ENCODE measurements at places on chromosomes 12 and 14.

DNA sequence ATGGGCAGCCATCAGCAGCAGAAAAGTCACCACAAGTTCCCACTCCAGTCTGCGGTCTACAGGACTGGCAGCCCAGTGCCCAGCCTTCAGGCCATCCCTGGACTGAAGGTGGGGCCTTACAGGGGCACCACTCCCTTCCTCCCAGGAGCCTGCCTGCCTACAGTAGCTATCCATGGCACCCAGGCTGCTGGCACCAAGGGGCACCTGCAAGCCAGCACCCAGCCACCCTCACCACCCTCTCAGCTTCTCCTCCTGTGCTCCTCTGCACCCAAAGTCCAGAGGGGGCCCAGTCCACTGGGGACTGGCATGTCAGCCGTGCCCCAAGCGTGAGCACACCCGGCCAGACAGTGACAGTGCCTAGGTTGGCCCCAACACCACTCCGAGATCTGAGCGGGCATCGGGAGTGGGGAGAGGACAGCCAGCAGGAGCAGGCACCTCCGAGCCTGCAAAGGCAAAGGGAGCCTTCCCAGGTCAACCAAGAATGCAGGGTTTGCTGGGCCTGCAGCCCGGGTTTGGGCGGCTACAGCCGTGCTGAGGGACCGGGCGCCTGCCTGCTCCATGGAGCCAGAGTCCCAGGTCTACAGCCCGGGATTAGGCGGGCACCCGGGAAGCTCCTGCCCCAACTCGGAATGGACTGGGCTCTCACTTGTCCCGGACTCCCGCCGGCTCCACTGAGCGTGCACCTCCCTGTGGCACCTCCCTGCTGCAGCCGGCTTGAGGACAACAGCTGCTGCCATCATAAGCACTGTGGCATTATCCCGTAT is 8.1 kb upstream of the OR6C65 start:
- no peak for DNase-seq

DNA sequence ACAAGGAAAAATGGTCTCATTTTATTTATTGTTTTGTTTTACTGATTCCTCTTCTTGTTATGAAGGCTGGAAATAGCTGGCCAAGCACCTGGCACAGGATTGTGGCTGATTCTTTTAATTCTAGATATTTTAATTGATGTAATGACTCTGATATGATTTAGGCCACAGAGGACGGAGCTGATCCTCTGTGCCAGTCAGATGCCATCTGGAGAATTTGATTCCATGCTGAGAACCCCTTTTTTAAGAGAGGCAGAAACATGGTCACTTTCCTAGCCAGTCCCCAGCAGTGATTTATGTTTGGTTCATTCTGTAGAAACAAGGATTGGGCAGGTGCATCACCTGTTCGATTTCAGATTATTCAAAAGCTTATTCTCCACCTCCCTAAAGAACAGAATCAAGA is 77.6 kb downstream of the STAB2 start:
- DNase-seq, result no peak

- no peak for DNase-seq
These were observed 111.4 kb downstream of the CRACR2A start for GRCh38 chr12:3641428-3642018.

GRCh38 chr14:87944987-87945604 is 47.9 kb downstream of the GALC start:
- peak; percentile 66 for DNase-seq

- DNase-seq, result no peak
These were observed 247.4 kb downstream of the EFCAB11 start for GRCh38 chr14:89707086-89707485.

DNA sequence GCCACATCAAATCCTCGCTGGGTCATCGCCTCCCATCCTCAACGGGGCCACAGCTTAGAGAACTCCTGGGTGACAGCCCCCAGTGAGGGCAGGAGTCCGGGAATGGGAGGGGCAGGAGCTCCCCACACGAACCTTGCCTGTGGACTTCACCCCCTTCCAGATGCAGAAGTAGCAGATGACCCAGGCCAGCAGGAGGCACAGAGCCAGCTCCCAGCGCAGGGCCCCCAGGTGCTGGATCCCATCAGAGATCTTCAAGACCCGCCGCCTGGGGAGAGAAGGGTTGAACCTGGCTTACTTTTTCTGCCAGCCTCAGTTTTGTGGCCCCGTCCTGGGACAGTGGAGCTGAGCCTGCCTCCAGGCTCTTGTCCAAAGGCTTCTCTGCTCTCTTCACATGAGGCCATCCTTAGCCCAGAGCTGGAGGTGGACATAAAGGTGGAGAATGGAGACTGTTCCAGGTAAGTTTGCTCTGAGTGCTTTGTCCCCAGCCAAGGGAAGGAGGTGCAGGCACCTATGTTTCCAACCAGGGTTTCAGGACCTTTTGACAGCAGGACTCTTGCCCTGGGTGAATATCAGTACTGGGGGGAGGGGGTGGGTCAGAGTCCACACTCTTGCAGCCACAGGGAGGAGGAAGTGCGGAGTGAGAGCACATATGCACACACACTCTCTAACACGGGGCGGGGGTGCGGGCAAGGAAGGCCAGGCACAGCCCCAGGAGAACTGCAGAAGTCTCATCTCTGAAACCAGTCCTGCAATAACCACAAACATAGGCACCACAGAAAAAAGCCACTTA is 23.3 kb upstream of the SLC6A12 start:
- DNase-seq, result no peak

DNA sequence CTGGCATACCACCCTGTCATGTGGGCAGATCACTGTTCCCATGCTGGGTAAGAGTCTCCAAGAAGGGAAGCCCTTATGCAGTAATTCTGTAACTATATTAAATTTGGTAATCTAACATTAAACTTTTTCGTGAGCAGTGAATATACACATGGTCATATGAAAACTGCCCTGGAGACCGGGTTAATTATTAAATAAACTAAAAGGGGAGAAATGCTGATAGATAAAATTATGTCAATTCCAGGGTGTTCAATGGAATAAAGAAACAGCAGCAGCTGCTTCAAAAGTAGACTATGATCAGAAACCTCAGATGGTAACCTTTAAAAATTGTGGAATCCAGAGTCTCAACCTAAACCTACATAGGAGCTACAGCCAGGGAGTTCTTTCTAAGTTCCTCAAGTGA is 100.0 kb downstream of the PAWR start:
- no peak for DNase-seq

DNA sequence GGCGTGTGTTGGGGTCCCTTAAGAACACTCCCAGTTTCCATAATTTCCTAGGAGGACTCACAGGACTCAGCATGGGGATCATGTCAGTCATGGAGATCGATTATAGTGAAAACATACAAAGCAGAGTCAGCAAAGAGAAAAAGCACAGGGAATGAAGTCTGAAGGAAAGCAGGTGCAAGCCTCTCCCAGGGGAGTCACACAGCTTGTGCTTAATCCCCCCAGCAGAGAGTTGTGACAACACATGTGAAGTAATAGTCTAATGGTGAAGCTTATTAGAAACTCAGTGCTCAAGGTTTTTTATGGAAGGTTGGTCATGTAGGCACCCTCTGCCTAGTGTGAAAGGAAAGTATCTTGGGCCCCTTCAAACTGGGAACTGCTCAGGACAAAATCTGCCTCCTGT is 149.0 kb upstream of the SEL1L start:
- DNase-seq, result peak; percentile 50

DNA sequence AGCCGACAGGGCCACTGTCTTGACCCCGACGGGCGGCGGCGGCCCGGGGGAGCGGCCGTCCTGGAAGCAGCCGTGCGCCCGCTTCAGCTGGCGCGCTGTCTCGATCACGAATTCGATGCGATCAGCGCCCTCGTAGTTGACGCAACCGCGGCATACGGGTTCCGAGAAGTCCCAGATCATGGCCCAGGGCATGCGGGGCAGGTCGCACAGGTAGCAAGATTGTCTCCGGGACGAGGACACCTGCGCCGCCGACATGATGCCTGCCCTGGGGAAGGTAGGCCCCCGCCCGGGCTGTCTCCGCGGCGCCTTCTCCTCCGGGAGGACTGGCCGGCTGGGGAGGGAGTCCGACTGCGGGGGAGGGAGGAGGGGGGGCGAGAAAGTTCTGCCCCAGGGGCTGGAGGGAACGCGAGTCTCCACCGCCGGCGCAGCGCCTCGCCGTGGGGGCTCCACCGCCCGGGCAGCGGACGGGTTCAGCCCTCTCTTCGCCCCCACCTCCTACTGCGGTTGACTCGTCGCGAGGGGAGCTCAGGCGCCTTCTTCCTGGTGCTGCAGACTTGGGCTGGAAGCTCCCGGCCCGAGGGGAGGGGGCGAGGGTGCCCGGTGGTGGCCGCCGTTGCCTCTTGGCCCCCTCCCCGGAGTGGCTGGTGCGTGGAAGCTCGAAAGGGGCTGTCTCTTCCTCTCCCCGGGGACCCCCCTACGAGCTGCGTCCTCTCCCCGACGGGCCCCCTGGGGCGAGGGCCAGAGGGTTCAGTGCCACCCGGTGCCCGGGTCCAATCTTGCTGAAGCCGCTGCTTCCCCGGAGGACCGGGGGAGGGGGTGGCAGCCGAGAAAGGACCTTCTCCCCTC is 747 bp downstream of the IRF2BPL start:
- peak; percentile 35 for DNase-seq

- DNase-seq, result peak; percentile 56
These were observed 2.4 kb upstream of the NAB2 start for GRCh38 chr12:57086493-57087009.

- no peak for DNase-seq
These were observed 77.0 kb upstream of the FOXN3 start for GRCh38 chr14:89493877-89494634.

- no peak for DNase-seq
These were observed 193.6 kb downstream of the BCL11B start for GRCh38 chr14:99078426-99078825.

- no peak for DNase-seq
These were observed 5.4 kb downstream of the PLBD1 start for GRCh38 chr12:14562279-14562678.

DNA sequence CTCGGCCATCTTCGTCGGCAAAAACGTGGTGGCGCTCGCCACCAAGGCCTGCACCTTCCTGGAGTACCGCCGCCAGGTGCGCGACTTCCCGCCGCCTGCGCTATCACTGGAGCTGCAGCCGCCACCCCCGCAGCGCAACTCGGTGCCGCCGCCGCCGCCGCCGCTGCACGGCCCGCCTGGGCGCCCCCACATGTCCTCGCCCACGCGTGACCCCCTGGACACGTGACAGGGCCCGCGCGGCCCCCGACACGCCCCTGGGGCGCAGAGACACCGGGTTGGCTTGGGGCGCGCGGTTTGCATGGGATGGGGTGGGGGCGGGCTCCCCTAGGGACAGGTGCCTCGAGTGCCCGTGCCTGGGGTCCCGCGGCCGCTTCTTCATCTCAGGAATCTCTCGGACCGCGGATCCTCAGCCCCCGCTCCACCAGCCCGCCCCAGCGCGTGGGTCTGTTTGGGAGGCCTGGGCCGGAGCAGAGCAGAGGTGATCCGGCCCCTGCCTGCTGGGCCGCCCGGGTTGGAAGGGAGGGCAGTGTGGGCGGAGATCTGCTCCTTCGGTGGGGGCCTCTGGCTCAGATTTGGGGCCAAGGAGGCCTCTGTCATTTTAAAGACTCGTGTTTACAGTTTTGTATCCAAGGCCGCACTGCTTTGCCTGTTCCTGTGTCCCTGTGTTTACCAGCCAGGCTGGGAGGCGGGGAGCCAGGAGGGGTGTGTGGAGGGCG is 3.3 kb downstream of the TMEM121 start:
- DNase-seq, result no peak

DNA sequence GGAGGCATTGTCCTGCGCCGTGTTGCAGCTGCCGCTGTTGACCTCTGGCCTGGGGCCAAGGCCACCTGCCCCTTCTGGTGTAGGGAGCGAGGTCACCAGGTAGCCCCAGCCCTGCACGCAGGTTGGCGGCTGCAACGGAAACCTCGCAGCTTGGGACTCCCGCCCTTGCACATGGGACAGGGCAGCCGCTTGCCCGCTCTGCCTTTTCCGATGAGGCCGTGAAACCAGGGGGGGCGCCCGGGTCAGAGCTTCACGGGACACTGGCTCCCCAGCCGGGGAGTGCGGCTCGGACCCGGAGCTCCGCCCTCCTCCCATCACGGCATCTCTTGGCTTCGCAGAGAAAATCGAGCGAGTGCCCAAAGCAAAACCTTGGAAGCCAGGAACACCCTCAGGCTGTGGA is 25.4 kb downstream of the DNAH10 start:
- DNase-seq, result no peak

DNA sequence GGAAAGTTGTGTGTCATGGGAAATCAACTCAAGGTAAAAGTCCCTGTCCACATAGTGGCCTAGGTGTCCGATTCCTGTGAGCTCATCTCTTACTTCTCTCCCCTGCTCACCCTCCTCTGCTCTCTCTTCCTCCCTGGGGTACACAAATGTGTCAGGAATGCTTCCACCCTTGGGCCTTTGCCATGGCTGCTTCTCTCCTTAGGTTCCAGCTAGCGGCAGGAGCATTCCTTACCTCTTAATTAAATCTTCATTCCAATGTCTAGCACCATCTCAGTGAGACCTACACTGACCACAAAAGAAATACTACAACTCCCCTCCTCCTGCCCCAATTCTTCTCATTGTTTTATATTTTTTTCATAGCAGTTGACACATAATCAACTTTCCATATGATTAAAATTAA is 298.6 kb downstream of the PDZRN4 start:
- DNase-seq, result no peak

GRCh38 chr12:105935981-105936380 is 202.8 kb downstream of the NUAK1 start:
- DNase-seq, result no peak

GRCh38 chr12:66206141-66206540 is 17.1 kb downstream of the IRAK3 start:
- DNase-seq, result no peak

Data from NCI-H1694 treated with DMSO at 0.1 percent for 48 hours (cell line).